Right ventricle myocardium inferior (tissue), 1 donor: ENCODE measurements at places on chromosomes 5 and 9. TPM values are rescaled to one million over a fixed set of nuclear protein-coding genes. Genes with fewer than 3 reads are reported as not detected.

- DNase-seq: no peak
Observed at GRCh38 chr5:180128671-180129261, 57.2 kb upstream of the RNF130 start.

Gene FAT2
- not detected for total RNA-seq

- no peak for DNase-seq
Observed at GRCh38 chr5:140443-140829, 48.5 kb downstream of the PLEKHG4B start.

GRCh38 chr9:82467436-82467835 lies 478.9 kb downstream of the SPATA31D1 start:
- no peak for DNase-seq

- DNase-seq: no peak
Observed at GRCh38 chr9:109158651-109159050, 8.4 kb downstream of the FRRS1L start.

- DNase-seq: peak; percentile 78
Observed at GRCh38 chr5:74639807-74640449, 600 bp downstream of the ENC1 start.

Gene SLC22A4
- 0.57 TPM for total RNA-seq

DNA sequence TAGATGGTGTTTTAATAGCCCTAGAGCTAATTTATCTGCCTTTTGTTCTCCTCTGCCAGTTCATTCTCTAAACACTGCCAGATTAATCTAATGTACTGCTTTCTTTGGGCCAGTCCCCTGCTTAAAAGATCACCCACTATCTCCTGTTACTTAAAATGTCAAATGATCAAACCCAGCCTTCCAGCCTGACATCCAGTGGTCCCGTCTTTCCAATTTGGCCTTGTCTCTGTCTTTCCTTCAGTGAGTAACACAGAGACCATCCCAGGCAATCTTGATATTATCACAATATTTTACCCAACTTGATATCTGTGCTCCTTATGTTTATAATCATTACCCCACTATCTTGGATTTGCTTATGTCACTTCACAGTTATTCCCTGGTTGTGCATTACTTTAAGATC lies 12.0 kb downstream of the PRR16 start:
- DNase-seq: no peak

- no peak for DNase-seq
Observed at GRCh38 chr9:125758986-125759763, 12.0 kb downstream of the PBX3 start.

DNA sequence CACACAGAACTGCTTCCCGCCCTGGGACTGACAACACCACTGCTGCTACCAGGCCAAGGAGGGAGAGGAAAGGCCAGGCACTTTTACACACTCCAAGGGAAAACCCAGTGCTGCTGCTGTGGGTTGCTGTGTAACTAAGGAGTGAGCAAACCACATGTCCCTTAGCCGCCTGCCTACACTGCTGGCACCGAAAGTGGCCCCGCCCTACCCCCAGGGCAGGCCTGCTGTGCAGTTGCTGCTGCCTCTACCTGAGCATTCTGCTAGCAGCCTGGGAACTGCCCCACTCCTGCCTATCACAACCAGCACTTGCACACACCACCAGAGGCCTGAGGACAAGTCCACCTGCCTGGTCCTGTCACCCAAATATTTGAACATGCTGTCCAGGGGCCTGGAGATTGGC lies 740.9 kb downstream of the DTWD2 start:
- DNase-seq: no peak

Gene KIF4B
- not detected for total RNA-seq

Gene COL23A1
- 22.5 TPM for total RNA-seq

DNA sequence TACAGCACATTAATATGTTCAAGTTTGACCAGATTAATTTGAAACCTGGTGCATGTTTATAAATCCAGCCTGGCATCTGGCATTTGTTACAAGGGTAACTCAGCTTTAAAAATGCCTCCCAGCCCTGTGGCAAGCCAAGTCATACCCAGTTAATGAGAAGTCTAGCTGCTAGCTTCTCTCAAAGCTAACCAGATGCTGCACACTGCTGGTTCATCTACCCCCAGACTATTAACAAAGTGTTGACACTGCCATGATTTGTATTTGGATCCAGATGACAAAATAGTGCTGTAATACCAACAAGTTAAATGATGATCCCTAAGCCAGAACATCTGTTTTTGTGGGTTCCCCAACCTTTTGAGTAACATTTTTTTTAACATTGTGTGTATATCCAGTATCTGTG lies 573.7 kb upstream of the DAB2 start:
- DNase-seq: no peak

Gene NXNL2
- total RNA-seq: not detected

Gene IRX2
- total RNA-seq: 7.3 TPM

- DNase-seq: no peak
Observed at GRCh38 chr9:134536101-134536900, 105.3 kb upstream of the COL5A1 start.

DNA sequence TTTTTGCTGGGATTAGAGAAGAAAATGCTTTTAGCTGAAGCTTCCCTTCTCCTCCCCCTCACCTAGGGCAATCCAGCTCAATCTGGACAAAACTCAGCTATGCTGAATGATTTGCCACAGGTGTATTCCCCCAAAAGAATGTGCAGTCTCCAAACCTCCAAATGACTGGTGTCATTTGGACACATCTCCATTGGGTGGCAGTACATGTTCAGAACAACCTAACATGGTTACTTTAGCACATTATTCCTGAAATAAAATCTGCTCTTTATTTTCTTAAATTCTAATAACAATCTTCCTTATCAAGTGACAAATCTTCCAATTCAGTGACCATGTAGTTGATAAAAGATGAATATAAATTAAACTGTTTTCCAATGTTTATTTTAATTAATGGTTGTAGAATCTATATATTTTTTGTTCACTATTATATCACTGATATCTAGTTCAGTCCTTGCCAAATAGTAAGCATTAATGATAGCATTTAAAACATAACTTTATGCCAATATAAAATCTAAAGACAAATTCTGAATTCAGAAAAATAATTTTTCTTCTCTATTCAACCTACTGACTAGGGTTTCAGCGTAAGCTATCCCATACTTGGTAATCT lies 61.3 kb upstream of the MOCS2 start:
- no peak for DNase-seq

Gene OGN
- 9.3 TPM for total RNA-seq

GRCh38 chr9:36763778-36764177 lies 191.1 kb downstream of the MELK start:
- no peak for DNase-seq

DNA sequence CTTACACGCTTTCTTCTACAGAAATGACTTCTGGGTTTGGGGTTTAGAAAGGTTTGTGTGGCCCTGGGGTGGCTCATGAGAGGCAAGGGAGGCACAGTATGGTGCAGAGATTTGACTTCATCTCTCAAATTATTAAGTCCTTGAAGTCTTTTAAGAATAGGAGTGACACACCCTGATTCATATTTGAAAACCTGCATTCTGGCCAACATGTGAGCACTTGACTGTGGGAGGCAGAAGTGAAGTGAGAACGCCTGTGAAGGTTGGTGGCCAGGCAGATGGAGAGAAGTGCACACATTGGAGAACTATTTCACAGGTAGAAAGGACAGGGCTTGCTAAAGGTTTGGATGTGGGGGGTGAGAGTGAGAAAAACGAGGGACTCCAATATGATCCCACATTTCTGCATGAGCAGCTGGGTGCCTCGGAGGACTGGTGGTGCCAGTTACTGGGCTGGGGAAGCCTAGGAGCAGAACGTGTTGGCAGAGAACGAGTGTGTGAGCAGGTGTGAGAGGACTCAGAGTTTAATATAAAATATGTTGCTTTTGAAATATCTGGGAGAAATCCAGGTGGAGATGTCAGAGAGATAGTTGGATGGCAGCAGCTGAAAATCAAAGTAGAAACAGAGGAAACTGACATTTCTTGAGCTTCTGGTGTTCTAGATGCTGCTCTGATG lies 240.0 kb upstream of the ADAMTSL1 start:
- DNase-seq: no peak
